ENCODE measurements at places on chromosomes 4 and X.

GRCh38 chrX:13482746-13483541 lies 86.5 kb upstream of the EGFL6 start:
- DNase-seq = no peak

DNA sequence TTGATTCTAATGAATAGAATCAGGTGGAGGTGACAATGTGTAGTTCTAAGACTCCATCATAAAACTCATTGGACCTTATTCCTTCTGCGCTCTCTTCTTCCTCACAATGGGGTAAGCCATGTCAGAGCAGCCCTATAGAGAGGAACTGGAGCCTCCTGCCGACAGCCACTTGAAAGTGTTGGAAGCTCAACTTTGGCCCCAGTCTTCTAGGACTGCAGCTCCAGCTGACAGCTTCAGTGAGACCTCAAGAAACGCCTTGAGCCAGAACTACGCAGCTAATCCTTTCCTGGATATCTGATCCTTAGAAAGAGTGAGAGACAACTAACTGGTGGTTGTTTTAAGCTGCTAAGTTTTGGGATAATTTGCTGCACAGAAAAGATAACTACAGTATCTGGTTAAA lies 22.1 kb upstream of the ADH7 start:
- DNase-seq = no peak

DNA sequence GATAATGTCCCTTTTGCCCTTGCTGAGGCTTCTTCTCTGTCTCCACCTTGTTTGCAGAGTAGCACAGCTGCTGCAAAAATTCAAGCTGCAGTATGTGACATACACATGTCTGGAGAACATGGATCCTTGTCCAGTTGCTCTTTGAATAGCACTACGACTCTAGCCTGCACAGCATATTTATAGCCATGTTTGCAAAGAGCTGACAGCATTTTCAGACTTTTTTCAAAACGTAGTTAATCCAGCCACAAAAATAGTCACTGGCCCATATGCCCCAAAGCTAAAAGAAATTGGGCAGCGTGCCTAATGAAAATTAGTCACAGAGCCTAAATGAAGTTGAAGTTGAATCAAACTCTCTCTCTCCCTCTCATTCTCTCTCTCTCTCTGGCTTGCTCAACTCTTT lies 17.5 kb downstream of the SLC16A2 start:
- DNase-seq = no peak

GRCh38 chr4:168715896-168716295 lies 219.0 kb downstream of the PALLD start:
- DNase-seq = no peak
